NCI-H2029 (cell line): ENCODE measurements at places on chromosomes 11 and 22.
A peak's percentile ranks its signal among the peaks of the same experiment; 100 is the strongest.

- DNase-seq, result no peak
These were observed 161.9 kb upstream of the TRPC6 start for GRCh38 chr11:101745756-101746155.

GRCh38 chr11:109892321-109892794, 200.8 kb upstream of the ZC3H12C start:
- no peak for DNase-seq

DNA sequence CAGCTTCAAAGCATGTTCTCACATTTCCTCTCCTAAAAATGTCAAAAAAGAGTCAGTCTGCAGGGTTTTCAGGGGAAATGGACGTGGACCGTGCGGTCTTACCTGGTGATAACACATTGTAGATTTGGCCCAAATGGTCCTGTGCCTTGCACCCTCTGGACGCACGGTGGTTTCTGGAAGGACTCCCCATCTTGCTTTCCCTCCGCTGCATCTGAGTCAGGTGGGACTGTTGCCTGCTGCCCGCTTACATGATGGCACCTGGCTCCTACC, 1290.1 kb downstream of the TBC1D22A start:
- no peak for DNase-seq

DNA sequence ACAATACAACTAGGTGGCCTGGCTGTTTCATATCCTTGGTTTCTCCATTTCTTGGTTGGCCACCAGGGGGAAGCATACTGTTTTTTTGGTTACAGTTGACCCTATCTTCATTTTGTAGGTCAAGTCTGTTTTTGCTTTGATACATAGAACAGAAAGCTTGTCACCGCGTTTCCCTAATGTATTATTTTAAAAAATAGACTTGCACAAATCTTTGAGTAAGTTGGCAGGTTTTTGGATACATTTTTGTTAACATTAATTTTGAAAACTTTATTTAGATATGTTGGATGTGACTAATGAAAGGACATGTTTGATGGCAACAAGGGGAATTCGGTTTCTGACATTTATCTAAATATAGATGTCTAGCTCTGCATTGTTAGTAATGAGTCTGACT, 3.0 kb downstream of the NCR3LG1 start:
- DNase-seq, result peak; percentile 28

GRCh38 chr11:73322382-73323306, 14.6 kb downstream of the ARHGEF17 start:
- no peak for DNase-seq

- DNase-seq, result no peak
These were observed 20.3 kb downstream of the ARFGAP2 start for GRCh38 chr11:47156333-47156732.
